ENCODE measurements at places on chromosomes 7 and 10. TPM values are rescaled to one million over a fixed set of nuclear protein-coding genes. Genes with fewer than 3 reads are reported as not detected.

Gene CRPPA
- polyA plus RNA-seq: 4.4 TPM

Gene TUBB8
- polyA plus RNA-seq: not detected

Gene CALHM1
- 0.06 TPM for polyA plus RNA-seq

Gene AGAP6
- polyA plus RNA-seq: 16.7 TPM

Gene GARIN1A
- polyA plus RNA-seq: 2.1 TPM

Gene HILPDA
- 12.9 TPM for polyA plus RNA-seq

Gene SAMD9L
- polyA plus RNA-seq: 4.8 TPM

Gene OPN4
- 2.3 TPM for polyA plus RNA-seq

Gene OR2A7
- 1.1 TPM for polyA plus RNA-seq

Gene SEMA3E
- polyA plus RNA-seq: 3.7 TPM

Gene MKRN1
- polyA plus RNA-seq: 77.3 TPM

Gene HOXA10
- polyA plus RNA-seq: 30.3 TPM

Gene P4HA1
- 39.0 TPM for polyA plus RNA-seq

Gene IPMK
- 4.3 TPM for polyA plus RNA-seq

Gene SLC13A1
- not detected for polyA plus RNA-seq

Gene ZKSCAN5
- polyA plus RNA-seq: 10.2 TPM

Gene DGKB
- polyA plus RNA-seq: 0.35 TPM

Gene HABP2
- 0.10 TPM for polyA plus RNA-seq

Gene PRPF18
- polyA plus RNA-seq: 22.8 TPM

Gene CYP2C8
- polyA plus RNA-seq: 0.49 TPM

Gene ARMC3
- polyA plus RNA-seq: not detected

Gene TAC1
- 0.80 TPM for polyA plus RNA-seq

Gene NEUROD6
- not detected for polyA plus RNA-seq

Gene MYL10
- polyA plus RNA-seq: 9.0 TPM

Gene GPRIN2
- not detected for polyA plus RNA-seq

Gene C7orf33
- 1.5 TPM for polyA plus RNA-seq

Gene OR2F1
- not detected for polyA plus RNA-seq

Gene CAMK1D
- polyA plus RNA-seq: 2.9 TPM

Gene NKX2-3
- 0.97 TPM for polyA plus RNA-seq

Gene C10orf53
- not detected for polyA plus RNA-seq

Gene ZNF804B
- not detected for polyA plus RNA-seq

Gene ZNF394
- polyA plus RNA-seq: 10.4 TPM

Gene MPP7
- polyA plus RNA-seq: 2.3 TPM

Gene CRTAC1
- polyA plus RNA-seq: 0.35 TPM

Gene ABCC2
- 0.75 TPM for polyA plus RNA-seq

Gene TMEM213
- 0.13 TPM for polyA plus RNA-seq

Gene TRIP6
- 41.1 TPM for polyA plus RNA-seq

Gene SLC29A4
- 37.4 TPM for polyA plus RNA-seq

Gene LRRTM3
- 2.0 TPM for polyA plus RNA-seq

Gene SEMA3A
- 24.0 TPM for polyA plus RNA-seq

Gene NANOS1
- polyA plus RNA-seq: 6.0 TPM

Gene SH2B2
- polyA plus RNA-seq: 22.2 TPM

Gene ARHGAP22
- 1.3 TPM for polyA plus RNA-seq

Gene RAB19
- not detected for polyA plus RNA-seq

Gene CDHR3
- 14.9 TPM for polyA plus RNA-seq

Gene TFR2
- polyA plus RNA-seq: 1.3 TPM

Gene MUC3A
- polyA plus RNA-seq: 0.10 TPM

Gene TAX1BP1
- polyA plus RNA-seq: 50.9 TPM
